ENCODE measurements at places on chromosomes 4 and X. TPM values are rescaled to one million over a fixed set of nuclear protein-coding genes. Genes with fewer than 3 reads are reported as not detected.

SERPINA7 gene
- not detected for total RNA-seq

TCEAL1 gene
- 19.0 TPM for total RNA-seq

NR3C2 gene
- 20.0 TPM for total RNA-seq

TMEM156 gene
- not detected for total RNA-seq

PKD2 gene
- 26.7 TPM for total RNA-seq

CFAP47 gene
- total RNA-seq: not detected

CXorf51B gene
- not detected for total RNA-seq

HSFX3 gene
- not detected for total RNA-seq

SMPX gene
- total RNA-seq: 719 TPM

WDR45 gene
- 98.5 TPM for total RNA-seq

ALAS2 gene
- 1.1 TPM for total RNA-seq

GNRHR gene
- not detected for total RNA-seq

MAGEE2 gene
- total RNA-seq: not detected

SYTL5 gene
- not detected for total RNA-seq

CXCL3 gene
- total RNA-seq: 3.7 TPM

POF1B gene
- total RNA-seq: 8.7 TPM

All from heart left ventricle (tissue), 16 donors.